Right ventricle myocardium superior (tissue), 1 donor: ENCODE measurements at places on chromosomes 3 and 15.

DNA sequence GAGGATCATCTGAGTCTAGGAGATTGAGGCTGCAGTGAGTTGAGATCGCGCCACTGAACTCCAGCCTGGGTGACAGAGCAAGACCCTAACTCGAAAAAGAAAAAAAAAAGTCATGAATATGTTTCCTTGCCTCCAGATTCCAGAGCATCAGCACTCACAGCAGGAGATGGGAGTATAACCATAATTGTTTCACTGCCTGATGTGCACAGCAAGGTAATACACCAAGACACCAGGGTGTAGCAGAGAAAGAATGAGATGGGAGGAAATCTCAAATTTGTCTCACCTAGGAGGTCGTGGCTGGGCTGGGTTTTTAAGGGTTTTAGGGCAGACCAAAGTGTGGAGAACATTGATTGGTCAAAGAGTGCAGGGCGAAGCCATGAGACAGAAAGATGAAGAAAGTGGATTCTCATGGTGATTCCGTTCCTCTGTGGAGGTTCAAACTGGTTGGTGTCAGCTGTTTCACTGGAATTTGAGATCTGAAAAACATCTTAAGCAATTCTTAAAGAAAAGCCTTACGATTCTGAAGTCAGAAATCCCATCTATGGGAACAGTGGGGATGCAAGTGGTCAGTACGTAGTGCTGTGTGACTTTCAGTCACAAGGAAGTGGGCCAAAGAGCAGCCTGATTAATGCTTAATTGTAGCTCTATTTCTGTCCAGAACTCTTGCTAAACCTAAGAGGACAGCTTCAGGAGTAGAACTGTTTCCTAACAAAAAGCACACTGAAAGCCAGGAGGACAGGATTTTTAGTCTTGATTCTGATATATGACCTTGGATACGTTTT is 7.8 kb upstream of the C15orf61 start:
- DNase-seq: no peak

DNA sequence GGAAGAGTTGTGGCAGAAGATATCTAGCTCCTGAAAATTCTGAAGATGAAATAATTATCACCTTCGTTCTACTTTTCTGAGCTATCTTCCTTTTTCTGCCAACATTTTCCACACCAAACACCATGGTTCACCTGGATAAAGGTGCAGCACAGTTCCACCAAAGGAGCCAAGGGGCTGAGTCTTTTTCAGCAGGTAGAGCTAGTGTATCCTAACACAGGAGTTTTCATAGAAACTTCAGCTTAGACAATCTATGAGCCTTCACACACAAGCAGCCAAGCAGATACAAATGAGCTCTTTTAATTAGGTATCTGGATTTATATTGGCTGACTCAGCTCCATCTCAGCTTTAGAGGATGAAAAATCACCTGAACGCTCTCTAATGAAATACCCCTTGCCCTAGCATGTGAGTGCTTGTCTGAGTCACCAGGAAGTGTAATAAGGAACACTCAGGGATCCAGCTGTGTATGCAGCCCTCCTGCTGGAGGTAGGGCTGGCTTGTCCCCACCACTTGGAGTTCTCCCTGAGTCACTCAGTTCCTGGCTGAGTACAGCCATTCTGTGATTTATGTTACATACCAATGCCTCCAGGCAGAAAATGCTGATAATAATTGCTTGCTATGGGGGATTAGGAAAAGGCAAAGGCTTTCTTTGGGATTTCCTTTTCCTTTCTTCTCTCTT is 385.7 kb downstream of the LSAMP start:
- no peak for DNase-seq

DNA sequence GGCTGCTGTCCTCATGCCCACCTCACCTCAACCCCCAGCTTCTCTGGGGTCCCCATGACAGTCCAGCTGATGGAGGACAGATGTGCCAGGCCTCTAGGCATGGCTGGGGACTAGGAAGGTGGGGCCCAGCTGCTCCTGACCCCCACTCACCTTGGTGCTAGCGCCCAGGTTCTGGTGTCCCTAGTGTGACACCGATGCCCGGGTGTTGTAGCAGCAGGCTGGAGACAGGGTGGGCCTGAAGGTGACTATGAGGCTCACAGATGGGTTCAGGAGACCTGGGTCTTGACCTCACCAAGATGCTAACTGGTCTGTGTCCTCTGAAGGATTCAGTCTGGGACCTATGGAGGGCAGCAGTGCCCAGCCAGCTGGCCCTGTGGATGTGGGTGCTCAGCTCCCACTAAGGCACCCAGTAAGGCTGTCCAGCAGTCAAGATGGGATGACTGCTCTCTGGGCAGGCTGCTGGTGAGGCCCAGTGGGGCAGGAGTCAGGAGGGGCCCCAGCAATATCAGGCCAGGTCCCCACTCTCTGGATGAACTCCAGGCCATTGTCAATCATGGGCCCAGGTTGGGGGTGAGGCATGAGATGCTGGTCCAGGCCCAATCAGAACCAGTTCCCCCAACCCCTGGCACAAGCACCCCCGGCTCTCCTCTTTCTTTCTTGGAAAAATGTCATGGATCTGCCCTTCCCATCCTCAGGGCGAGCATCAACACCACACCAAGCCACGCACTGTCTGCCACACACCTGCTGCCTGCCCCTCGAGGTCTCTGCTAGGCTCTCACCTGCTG is 33.0 kb downstream of the ALDH1L1 start:
- no peak for DNase-seq

DNA sequence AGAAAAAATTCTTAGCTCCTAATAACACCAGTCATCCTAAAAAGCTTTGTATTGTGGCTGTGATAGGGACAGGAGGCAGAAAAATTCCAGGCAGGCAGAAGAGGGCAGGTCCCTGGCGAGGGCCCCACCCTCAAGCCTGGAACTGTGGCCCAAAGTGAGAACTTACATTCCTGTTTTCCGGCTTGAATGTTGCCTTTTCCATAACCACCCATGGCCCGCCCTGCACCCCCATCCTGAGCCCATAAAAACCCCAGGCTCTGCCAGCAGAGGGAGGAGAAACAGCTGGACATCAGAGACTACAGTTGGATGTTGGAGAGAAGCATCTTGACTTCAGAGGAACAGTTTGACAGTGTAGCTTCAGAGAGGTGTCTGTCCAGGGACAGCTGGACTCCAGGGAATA is 37.3 kb downstream of the SLCO2A1 start:
- DNase-seq: no peak

GRCh38 chr15:50698101-50698500 is 11.5 kb upstream of the TRPM7 start:
- no peak for DNase-seq
